NCI-H345 (cell line): ENCODE measurements at places on chromosomes 2 and 18.

DNA sequence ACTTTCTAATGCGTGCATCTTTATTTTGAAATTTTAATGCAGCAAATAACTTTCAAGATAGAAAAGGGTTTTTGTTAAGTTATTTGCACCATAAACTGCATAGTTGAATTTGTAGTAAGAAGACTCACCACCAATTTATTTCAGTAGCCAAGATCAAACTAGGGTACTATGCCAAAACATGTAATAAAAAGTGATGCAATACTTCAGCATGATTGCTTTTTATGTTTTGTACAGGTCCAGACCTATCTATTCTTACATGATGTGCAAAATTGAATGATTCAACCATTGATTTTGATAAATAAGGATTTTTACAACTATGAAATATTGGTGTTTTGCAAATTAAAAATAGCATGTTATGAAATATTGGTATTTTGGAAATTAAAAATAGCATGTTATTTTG, 26.7 kb downstream of the AGPS start:
- DNase-seq = no peak

DNA sequence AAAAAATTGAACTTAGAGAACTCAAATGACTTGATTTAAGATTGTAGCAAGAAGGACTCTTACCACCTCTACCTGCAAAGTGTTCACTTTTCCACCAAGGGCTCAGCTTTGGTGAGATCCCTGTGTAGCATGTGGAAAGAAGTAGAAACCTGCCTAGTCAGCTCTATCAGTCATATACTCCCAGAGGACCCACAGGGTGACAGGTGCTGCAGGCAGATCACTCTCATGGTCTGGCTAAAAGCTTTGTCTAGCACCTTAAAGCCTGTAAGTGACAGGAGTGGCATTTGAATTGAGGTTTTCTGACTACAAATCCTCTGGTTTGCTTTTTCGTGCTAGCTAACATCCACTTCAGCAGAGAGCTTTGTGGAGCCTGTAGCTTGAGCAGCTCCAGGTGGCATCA, 18.7 kb upstream of the NEMP2 start:
- DNase-seq = peak; percentile 88

DNA sequence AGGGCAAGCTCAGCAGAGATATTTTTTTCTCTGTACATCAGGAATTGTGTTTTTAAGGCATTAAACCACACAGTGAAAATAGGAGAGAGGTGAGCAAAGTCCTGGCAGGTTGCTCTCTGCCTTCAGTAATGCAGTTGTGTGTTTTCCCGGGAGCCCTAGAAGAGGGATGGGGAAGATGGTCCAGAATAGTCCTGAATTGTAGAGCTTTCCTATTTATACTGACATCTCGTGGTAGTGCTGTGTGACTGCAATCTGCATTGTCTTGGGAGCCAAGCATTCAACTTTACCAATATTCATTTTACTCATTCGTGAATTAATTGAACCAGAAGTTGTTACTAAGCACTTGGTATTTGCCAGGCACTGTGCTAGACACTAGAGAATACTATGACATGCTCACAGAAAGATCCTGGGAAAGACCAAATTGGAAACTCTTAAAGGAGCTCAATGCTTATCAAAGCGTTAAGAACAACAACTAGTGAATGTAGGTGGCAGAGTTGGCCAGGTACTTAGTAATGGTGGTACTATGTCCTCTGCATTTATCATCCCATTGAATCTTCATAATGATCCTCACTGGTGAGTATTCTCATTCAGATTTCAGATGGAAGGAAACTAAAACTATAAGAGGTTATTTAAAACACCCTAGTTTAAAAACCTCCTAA, 214.6 kb downstream of the TRIB2 start:
- DNase-seq = peak; percentile 25

GRCh38 chr18:72847771-72848170, 20.0 kb downstream of the NETO1 start:
- DNase-seq = no peak

GRCh38 chr18:59996370-59996966, 96.7 kb downstream of the PMAIP1 start:
- peak; percentile 56 for DNase-seq

GRCh38 chr2:107731435-107731834, 95.3 kb upstream of the RGPD4 start:
- DNase-seq = no peak

DNA sequence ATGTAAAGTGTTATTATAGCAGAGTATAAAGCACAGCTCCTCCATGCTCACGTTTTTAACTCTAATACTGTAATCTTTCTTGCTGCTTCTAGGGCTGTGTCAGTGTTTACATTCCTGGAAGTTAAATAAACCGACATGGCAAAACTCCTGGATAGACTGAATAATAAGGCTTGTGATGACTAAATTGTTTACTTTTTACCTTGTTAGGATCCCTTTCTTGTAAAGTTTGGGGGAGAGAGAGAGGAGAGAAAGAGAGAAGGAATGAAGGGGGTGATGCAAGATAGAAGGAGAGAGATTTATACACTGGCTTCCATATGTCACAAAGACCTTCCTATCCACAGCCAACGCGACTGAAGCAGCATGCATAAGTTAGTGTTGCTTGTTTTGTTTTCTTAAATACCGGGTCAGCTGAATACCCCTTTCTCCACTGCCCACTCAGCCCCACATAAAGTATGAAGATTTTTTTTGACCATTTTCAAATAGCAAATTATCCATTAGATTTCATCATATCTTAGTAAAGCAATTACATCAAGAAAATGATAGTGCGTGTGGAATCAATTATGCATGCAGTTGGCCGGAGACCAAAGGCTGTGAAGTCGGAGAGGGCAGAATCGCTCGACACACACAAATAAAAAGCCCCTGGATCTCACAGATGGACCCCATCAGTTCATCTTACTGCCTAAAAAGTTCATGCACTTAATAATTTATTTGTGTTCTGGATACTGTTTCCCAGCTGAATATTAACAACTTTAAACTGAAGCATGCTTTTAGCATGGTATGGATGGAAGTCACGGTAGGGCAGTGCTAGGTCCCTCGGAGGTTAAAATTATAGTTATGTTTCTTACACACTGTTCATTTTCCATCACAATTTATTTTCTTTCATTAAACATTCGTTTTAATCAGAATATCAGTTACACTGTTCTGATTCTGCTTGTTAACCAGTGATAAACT, 20.1 kb downstream of the BCL11A start:
- no peak for DNase-seq

GRCh38 chr18:57748770-57749603, 54.1 kb downstream of the ATP8B1 start:
- peak; percentile 77 for DNase-seq

DNA sequence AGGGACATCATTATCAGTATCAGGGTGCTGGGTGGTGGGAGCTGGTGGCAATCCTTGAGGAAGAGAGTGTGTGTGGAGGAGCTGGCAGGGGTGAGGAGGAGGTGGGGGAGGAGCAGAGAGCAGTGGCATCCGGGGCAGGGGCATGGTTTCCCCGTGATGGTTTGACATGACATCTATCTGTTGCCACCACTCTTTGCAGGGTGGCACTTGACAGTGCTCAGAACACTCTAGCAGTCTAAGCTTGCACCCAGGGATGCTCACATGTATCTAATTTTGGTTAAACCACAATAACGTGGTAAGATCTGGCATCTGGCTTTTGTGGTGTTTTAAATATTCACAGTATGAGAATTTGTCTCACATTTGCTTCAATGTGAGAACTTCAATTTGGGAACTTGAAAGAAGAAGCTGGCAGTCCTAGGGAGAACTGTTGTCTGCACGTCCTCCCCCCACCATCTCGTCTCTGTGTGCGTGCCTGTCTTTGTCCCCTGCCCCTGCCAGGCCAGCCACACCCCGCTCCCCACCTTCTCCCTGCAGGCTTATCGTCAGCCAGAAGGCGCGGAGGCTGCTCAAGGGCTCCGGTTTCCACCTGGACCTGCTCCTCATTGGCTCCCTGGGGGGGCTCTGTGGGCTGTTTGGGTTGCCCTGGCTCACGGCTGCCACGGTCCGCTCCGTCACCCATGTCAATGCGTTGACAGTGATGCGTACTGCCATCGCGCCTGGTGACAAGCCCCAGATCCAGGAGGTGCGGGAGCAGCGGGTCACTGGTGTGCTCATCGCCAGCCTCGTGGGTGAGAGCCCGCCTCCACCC, 11.7 kb downstream of the SLC4A3 start:
- no peak for DNase-seq

DNA sequence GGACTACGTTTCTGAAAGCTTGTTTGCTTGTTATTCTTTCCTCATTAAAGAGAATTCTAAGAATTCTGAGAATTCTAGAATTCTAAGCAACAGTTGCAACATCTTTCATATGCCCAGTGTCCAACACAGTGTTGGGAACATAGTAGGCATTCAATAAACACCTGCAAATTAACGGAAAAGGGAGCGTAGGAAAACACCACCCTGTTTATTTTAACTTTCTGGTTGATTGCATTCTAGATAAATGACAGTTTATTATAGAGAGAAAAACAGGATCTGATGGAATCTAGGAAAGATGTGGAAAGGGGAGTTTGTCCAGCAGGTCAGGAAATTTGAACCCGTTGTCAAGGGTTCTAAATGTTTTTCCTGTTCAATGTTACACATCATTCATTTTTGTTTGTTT, 24.2 kb upstream of the EFEMP1 start:
- no peak for DNase-seq

DNA sequence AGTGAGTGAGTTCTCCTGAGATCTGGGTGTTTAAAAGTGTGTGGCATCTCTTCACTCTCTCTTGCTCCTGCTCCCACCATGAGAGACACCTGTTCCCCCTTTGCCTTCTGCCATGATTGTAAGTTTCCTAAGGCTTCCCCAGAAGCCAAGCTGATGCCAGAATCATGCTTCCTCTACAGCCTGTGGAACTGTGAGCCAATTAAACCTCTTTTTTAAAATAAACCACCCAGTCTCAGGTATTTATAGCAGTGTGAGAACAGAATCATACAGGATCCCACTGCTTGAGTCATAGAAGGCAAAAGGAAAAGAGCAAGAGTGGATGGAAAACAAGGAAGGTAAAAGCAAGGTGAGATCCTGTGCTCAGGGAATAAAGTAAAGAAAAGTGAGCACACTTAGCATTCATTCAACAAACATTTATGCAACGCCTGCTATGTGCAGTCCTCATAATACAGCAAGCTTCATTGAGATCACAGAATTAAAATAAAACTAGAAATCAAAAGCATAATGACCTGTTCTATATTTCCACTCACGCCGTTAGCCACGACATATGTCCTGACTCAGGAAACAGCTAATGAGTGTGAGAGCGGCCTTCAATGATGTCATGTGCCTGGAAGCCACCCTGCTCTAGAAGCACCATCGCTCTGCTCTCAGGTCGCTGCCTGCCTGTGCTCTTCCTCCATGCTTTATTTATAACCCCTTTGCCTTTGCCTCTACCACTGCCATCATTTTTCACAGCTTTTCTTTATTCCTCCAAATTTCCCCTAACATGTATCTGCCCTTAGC, 11.3 kb upstream of the COPS8 start:
- DNase-seq = no peak

GRCh38 chr2:32941944-32942690, 4.6 kb upstream of the LTBP1 start:
- DNase-seq = no peak

DNA sequence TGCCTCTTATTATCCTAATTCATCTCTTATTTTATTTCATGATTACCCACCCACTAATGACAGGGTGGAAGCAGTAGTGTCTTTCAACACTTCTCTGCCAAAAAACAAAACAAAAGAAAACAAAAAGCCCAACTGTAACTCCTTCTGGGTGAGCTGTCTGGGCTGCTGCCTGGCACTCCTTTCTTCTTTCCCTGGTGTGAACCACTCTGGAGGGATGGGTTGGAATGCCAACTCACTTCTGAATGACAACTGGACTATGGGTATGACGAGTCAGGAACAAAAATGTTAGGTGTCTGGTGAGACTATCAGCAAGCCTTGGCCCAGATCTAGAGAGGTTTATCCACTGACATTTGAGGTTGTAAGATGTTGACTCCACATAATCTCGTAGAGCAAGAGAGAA, 88.3 kb upstream of the ITGB6 start:
- no peak for DNase-seq

GRCh38 chr2:69616755-69617154, 26.8 kb downstream of the AAK1 start:
- no peak for DNase-seq

DNA sequence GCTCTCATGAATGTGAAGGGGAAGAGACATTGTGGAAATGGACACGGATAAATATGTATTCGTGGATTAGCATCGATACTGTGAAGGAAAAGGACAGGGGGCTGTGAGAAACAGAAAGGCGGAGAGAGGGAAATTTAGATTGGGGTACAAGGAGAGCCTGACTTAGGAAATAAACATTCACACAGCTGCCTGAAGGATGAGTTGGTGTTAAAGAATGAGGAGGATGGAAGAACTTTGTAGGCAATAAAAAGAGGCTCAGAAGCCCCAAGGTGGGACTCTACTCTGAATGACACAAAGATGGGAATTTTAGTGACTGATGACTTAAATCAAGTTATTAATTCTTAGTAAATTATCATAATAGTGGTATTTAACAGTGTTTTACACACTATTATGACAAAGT, 10.1 kb downstream of the MYO1B start:
- DNase-seq = no peak
